ENCODE measurements at places on chromosomes 6 and 20. TPM values are rescaled to one million over a fixed set of nuclear protein-coding genes. Genes with fewer than 3 reads are reported as not detected.

DNA sequence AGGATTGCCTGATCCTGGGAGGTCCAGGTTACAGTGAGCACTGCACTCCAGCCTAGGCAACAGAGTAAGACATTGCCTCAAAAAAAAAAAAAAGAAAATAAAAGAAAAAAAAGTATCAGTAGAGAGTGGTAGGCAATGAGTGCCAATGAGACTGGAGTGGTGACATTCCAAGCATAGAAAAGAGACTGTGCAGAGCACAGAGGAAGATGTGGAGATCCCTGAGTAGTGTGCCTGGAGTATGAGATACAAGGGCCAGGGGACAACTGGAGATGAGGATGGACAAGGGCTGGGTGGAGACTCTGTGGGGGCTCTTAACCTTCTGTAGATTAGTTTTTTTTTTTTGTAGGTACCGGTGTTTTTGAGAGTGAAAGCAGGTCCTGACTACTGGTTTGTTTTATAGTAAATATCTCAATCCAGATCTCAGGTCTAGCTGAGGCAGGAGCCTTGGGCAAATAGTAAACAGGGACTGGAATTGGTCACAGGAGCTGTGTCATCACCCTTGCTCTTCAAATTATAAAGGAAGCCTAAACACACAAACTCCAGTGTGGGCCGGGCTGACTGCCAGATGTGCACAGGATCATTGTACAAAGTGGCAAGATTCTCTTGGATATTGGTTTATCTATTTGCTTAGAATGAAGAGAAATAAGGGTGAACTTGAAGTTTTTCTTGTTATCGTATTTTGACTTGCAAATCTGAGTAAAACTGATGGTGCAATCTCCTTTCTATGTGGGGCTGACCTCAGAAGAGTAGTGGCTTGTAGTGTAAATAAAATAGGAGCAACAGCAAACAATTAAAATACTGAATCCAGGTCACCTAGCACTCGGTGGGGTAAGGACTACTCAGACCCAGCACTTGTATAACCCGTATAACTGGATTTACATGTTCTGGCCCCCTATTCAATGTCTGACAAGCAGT is 144.9 kb downstream of the SOX4 start:
- DNase-seq: no peak

GRCh38 chr20:4320291-4320690 is 304.9 kb upstream of the RNF24 start:
- DNase-seq: no peak

- no peak for DNase-seq
These were observed 66.4 kb downstream of the PLEKHG1 start for GRCh38 chr6:150666071-150666470.

- DNase-seq: no peak
These were observed 187.1 kb downstream of the EYA4 start for GRCh38 chr6:133428295-133428694.

- no peak for DNase-seq
These were observed 4.5 kb upstream of the AP5S1 start for GRCh38 chr20:3815703-3816315.

DNA sequence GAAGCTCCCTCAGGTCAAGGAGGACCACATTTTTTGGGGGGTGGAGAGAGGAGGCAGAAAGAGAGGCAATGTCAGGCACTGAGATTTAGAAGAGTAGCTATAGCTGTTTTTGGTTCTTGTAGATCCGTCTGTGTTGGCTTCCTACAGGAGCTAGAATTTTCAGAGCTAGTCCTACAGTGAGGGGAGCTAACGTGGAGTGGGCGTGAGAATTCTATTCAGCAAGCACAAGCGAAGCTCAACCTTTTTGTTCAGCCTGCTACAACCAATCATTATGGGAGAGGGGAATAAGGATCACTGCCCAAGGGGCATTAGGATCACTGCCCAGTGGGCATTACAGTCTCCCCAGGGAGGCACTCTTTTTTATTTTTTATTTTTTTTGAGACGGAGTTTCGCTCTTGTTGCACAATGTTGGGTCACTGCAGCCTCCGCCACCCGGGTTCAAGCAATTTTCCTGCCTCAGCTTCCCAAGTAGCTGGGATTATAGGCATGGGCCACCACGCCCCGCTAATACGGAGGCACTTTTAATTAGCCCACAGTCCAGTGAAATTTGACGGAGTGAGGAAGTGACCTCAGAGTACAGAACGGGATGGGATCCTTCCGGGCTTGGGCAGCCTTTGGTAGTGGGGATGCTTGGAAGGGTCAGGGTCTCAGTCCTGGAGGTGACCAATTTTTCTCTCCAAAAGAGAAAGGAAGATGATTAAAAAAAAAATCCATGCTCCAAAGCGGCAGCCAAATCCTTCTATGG is 1.1 kb upstream of the PANK2 start:
- no peak for DNase-seq

DNA sequence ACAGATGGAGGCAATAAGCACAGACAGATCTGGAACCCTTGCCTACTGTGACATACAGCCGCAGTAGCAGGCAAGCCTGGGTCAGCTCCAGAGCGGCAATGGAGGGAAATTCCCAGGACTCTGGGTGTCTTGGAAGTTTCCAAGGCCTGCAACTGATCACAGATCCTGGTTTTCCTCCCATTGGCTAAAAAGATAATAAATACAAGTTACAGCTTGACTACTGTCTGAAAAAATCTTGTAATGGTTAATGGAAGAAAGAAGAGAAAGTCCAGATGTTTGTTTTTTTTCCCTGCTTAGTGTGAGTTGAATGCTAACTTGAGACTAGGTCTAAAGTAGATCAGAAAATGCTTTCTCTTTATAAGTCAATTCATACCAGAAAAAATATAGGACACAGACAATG is 307.6 kb downstream of the ALDH8A1 start:
- DNase-seq: no peak

DNA sequence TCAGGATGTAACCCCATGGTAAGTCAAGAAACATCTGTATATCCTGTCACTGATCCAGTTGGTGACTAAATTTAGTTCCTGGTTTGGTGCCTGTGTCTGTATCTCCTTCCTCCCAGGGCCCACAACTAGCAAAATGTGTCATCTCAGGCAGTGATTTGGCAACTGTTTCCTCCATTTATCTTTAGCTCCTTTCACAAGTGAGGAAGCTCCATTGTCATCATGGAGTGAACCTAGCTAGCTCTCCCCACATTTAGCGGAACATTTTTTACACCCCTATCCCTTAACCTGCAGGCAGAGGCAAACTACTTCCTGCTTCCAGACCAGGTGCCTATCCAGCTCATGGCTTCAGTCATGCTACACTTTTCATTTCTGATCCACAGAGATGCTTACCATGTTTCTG is 99.5 kb downstream of the IPCEF1 start:
- DNase-seq: no peak

GRCh38 chr6:96089173-96089572 is 73.4 kb downstream of the FUT9 start:
- no peak for DNase-seq

DNA sequence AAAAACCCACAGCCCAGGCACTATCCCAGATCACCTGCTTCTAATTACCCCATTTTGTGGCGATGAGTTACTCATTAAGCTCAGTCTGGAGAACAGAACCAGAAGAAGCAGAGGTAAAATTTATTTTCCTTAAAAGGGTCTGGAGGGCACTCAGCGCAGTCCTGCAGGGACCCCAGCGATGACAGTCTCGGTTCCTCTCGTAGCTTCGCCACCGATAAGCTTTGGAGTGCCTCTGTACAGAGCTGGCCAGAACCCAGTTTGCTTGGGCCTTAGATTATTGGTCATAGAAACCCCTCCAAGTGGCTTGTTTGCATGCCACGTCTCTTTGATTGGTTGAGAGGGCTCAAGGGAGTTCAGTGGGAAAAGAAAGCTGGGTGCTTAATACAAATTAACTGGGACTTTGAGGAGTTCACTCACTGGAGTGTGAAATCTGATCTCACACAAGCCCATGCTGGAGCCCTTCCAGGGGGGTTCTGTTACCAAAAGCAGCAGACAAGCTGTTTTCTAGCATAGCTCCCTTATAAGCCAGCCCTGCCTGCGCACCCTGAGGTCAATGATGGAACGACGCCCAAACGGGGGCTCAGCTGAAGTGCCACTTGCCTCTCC is 158.5 kb upstream of the ARID1B start:
- peak; percentile 48 for DNase-seq

The CNR1 gene
- polyA plus RNA-seq: 1.0 TPM

Measured in renal cortex interstitium (tissue), 15 donors.